ENCODE measurements at places on chromosomes 1 and 21. TPM values are rescaled to one million over a fixed set of nuclear protein-coding genes. Genes with fewer than 3 reads are reported as not detected.

GJA8 gene
- not detected for total RNA-seq

RNF186 gene
- total RNA-seq = under 0.01 TPM

C1orf35 gene
- total RNA-seq = 11.3 TPM

GSTM4 gene
- total RNA-seq = 6.3 TPM

FAM177B gene
- total RNA-seq = not detected

KCNJ9 gene
- total RNA-seq = 0.21 TPM

FLVCR1 gene
- 12.0 TPM for total RNA-seq

AKR7A3 gene
- 0.72 TPM for total RNA-seq
